8988T (cell line): ENCODE measurements at places on chromosomes 5 and 9.

DNA sequence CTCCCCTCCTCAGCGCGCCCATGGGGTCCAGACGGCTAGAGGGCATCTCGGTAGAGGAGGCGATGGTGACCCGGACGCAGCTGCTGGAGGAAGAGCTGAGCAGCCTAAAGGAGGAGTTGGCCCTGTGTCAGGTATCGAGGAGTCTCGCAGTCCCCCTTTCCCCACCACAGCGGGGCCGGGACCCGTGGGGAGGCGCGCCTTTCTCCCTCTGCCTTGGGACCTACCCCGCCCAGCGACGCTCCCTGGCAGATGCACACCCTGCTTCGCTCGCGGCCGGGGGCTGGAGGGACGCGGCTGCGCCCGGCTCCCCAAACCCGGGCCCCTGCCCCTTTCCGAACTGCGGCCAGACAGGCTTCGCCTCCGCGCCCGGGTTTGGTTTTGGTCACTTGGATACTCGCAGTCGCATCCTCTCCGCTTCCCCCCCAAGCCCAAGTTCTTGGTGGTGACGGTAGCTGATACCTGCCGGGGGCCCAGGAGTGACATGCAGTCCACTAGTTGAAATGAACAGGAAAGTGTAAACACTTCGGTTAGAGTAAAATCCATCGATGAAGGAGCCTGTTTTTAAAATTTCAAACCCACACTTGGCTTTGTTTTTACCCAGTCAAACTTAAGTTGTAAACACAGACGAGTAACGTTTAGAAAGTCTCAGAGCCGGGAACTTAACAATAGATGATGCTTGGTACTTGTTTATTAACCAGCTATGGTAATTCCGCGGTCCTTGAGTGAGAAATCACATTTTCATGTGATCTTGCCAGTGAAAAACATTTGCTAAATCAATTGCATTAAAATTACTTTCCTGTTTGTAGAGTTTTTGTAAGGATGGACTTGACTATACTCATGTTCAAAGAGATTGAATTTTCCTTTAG is 688 bp downstream of the CNTLN start:
- peak; percentile 35 for DNase-seq

- DNase-seq: no peak
Observed at GRCh38 chr5:138926688-138927448, 51.7 kb upstream of the LRRTM2 start.

DNA sequence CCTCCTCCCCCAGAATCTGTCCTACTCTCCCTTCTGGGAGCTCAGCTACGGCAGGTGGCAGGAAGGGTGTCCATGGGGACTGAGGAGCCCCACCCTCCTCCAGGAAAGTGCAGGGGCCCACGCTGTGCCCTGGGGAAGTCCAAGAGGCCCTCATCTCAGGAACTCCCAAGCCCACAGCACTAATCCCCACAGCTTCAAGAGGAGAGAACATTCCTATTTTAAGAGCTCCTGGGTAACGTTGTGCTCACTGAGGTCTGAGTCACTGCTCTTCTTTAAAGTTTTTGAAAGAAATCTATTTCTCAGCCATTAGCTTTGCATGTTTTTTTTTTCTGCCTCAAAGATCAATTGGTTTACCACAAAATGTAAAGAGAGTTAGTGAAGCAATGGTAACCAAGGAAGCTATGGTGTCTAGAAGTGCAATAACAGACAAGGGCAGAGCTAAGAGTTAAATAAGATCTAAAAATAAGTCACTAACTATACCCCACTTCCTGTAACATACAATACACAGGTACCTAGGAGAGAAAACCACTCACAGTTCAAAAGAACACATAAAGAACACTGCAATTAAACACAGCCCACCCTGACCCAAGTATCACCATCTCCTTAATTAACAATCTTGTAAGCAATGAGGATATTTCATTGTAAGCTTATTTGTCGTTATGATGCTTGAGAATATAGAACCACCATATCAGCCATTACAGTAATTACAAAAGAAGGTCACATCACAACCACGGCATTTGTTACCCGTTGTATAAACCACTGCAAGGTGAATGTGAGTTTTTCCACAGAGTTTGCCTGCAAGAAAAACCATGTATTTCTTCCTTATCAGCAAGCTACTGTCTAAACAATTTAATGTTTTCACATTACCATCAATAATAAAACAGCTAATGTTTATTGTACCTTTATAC is 382.3 kb upstream of the SLC30A5 start:
- no peak for DNase-seq

DNA sequence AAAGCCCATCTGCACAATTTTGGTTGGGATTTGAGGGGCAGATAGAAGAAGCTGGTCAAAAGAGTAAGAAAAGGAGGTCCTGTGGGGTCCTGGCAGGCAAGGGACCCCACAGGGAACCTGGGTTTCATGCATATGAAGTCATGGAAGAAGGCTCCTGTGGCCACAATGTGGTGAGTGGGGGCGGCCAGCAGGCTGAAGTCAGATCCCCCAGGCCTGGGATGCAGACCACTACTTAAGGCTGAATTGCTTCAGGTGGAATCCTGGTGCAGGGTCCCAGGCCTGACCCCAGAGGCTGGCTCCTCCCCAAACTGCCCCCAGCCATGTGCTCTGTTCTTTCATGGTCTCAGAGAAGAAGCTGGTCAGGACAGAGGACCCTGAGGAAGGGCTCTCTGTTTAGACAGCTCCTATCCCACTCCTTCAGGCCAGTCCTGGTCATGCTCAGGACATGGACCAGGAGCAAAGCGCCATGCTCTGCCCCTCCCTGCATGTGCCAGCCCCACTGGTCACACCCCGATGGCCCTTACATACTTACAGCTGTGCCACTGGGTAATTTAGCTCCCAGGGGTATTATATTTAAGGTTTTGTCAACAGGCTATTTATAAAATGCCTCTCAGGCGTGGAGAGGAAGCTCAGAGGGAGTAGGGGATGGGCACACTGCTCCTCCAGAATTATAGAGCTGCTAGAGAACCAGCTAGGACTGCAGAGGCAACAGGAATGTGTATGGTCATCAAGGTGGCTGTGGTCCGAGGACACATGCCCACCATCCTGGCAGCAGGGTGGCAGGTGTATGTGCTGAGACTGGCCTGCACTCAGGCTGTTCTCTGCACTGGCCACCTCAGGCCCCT is 33.4 kb downstream of the C5orf15 start:
- DNase-seq: no peak

- no peak for DNase-seq
Observed at GRCh38 chr9:131717719-131718460, 22.0 kb downstream of the RAPGEF1 start.

GRCh38 chr9:129121483-129121882 is 10.3 kb downstream of the PTPA start:
- no peak for DNase-seq

DNA sequence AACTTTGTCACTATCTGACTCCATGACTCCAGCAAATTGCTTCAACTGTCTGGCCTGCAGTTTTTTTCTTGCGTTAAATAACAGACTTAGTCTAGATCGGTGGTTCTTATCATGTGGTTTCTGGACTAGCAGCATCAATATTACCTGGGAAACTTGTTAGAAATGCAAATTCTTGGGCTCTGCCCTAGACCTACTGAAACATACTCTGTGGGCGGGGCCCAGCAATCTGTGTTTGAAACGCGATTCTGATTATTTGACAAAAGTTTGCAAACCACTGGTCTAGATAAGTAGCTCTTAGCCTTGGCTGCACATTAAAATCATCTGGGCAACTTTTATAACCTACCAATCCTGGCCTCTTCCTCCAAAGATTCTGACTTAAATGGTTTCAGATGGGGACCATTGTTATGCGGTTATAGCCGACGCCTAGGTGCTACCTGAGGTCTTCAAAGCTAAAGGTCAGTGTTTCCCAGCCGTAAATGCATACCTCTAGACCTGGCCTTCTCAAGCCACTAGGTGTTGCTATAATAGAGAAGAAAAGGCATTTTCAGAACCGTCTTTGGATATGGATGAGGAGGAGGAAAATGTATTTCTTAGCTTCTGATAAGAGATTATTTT is 74.0 kb downstream of the C9orf85 start:
- no peak for DNase-seq

DNA sequence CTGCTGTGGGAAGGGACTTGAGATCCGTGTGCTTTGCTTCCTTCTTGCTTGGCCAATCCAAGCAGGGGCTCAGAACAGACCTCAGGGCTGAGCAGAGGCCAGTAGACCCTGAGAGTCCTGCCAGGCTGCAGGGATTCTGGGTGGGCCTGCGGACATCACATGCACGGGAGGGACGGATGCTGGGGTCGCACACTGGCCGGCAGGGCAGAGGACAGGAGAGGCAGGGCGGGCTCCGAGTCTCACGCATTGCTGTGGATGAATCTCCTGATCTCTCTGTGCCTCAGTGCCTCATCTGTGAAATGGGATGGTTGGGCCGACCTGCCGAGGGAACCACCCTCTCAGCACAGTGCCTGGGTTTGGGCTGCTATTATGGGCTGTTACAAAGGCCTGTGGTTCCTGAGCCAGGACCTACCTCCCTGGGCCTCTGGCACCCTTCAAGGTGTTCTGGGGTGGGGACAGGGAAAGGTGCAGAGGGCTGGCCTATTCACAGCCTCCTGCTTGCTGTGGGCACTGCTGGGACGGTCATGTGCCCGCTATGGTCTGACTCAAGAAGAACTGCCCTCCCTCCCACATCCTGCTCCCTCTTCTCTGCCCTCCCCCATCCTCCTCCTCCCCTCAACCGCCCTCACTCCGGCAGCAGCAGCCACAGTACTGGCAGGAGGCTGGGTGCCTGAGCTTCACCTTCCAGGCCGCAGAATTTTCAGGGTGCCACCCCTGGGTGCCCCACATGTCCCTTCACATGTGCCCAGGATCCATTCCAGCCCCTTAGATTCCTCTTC is 43.3 kb downstream of the NCS1 start:
- no peak for DNase-seq

DNA sequence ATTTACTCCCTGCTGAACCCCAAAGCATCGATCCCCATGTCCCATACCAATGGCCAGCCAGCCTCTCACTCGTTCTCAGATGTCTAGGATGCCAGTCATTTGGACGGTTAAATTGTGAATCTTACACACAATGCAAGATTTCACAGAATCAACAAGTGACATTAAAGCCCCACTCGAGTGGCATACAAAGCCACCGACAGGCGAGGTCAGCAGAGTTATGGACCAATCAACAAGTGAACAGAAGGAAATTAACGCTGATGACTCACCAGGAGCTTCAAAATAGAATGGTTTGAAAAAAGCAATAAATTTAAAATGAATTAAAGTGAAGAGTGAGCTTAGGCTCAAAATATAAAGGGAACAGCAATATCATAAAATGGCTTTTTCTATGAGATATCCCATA is 8.2 kb upstream of the RUFY1 start:
- DNase-seq: no peak

GRCh38 chr9:32590476-32590875 is 17.5 kb upstream of the NDUFB6 start:
- DNase-seq: no peak

GRCh38 chr9:37966412-37967013 is 62.6 kb upstream of the SLC25A51 start:
- no peak for DNase-seq

- no peak for DNase-seq
Observed at GRCh38 chr5:132747616-132748440, 602 bp downstream of the CCNI2 start.

- DNase-seq: no peak
Observed at GRCh38 chr5:1484730-1485578, 38.8 kb downstream of the LPCAT1 start.

DNA sequence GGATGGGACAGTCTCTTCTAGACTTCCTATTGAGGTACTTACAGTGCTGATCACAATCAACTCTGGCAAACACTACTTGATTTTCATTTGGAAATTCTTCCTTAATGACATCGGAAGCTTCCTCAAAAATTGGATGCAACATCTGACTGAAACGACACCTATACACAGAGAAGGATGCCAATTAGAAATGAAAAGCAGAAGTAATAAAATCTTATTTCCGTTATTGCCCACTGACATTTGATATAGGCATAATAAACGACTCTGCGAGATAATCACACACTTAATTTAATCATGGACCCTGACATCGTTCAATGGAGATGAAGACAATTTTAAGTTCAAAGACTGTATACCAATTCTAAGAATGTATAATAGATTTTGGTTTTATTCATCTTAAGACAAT is 46.4 kb downstream of the ERP44 start:
- no peak for DNase-seq

DNA sequence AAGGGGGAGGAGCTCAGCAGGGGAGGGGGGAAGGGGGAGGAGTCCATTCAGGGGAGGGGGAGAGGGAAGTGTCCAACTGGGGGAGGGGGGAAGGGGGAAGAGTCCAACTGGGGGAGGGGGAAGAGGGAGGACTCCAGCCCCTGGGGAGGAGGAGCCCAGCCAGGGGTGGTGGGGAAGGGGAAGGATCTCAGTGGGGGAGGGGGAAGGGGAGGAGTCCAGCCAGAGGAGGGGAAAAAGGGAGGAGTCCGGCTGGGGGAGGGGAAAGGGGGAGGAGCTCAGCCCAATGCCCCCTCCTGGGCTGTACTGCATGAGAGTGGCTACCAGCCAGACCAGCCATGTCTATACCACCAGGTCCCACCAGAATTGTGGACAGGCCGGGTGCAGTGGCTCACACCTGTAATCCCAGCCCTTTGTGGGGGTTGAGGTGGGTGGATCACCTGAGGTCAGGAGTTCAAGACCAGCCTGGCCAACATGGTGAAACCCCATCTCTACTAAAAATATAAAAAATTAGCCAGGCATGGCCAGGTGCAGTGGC is 30.6 kb upstream of the ADAMTS2 start:
- DNase-seq: no peak

DNA sequence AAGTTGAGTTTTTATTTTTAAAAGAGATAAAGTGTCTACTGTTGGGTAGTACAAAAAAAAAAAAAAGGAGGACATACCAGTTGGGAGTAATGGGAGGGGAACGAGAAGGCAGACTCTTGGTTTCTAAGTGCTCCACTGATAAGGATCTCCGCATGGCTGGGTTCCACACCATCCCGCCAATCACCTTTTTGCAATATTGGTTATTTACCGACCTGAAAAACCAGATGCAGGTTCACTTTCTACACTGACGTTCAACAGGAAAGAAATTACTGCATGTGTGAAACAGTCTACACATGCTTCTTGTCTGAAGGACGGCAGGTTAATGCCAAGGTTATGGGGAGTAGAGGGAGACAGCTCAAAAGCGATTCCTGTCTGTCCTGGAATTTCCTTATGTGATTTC is 75.5 kb downstream of the PTPN3 start:
- no peak for DNase-seq

DNA sequence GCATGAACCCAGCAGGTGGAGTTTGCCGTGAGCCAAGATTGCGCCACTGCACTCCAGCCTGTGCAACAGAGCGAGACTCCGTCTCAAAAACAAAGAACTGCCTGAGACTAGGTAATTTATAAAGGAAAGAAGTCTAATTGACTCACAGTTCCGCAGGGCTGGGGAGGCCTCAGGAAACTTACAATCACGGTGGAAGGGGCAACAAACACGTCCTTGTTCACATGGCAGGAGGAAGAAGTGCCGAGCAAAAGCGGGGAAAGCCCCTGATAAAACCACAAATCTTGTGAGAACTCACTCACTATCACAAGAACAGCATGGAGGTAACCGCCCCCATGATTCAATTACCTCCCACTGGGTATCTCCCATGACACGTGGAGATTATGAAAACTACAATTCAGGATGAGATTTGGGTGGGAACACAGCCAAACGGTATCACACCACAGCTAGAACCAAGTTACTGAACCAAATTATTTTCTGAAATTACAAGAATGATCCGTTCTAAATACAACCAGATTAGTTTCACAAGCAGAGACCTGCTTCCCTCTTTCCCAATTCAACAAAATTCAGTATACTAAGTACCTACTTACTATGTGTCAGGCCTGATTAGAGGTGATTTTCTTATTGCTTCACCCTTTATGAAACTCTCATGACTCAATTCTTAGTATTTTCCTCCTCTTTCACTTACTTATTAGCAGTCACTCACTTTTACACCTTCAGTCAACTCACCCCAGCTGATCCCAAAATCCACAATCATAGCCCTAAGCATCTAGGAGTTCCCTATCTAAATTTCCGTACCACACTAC is 8.4 kb downstream of the UBTD2 start:
- DNase-seq: no peak
